ENCODE measurements at places on chromosomes 5 and 9.

- DNase-seq: no peak
Observed at GRCh38 chr9:86201474-86202337, 57.8 kb downstream of the C9orf153 start.

DNA sequence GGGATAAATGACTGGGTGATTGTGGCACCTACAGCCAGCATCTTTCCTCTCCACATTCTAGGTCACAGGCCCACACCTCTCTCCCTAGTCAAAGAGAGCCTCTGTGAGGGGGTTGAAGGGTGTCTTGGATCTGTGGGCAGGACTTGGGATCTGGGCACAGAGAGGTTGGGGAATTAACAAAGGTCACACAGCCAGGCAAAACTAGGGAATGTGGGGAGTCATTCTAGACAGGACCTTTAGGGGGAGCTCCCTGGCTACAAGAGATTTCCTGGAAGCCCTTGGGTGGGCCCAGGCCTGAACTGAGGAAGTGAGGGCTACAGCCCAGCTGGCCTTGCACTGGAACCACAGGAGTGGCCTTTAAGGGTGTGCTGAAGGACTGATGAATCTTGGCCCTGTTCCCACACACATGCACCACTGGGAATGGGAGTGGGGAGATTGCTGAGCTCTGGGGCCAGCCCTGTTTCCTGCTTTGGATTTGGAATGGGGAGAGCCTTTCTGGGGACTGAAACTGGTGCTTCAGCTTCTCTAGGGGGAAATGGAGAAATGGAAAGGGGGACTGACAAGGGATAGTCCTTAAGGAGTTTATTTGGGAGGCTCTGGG, 12.4 kb upstream of the CXXC5 start:
- DNase-seq: no peak

- no peak for DNase-seq
Observed at GRCh38 chr5:55101556-55102276, 730 bp upstream of the GZMA start.

- DNase-seq: no peak
Observed at GRCh38 chr5:132754947-132755346, 7.7 kb downstream of the CCNI2 start.

GRCh38 chr5:147361441-147362175, 126.8 kb downstream of the STK32A start:
- no peak for DNase-seq

- DNase-seq: no peak
Observed at GRCh38 chr9:117074342-117074662, 340.6 kb downstream of the ASTN2 start.

- no peak for DNase-seq
Observed at GRCh38 chr5:32687499-32687831, 23.7 kb upstream of the NPR3 start.

DNA sequence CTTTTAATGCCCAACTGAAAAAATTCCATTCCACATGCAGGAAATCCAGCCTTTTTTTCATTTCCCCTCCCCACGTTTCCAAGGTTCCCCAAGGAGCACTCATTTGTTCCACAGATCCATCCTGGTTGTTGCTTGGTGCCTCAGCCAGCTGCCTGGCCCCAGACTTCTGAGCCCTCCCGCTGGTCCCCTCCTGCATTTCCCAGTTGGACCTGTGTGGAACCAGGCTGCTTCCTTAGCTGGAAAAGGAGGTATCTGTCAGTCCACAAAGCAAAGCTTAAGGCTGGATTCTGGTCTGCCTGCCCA, 44.8 kb downstream of the ANGPTL2 start:
- DNase-seq: no peak

- no peak for DNase-seq
Observed at GRCh38 chr9:111762556-111762955, 32.2 kb downstream of the SHOC1 start.

DNA sequence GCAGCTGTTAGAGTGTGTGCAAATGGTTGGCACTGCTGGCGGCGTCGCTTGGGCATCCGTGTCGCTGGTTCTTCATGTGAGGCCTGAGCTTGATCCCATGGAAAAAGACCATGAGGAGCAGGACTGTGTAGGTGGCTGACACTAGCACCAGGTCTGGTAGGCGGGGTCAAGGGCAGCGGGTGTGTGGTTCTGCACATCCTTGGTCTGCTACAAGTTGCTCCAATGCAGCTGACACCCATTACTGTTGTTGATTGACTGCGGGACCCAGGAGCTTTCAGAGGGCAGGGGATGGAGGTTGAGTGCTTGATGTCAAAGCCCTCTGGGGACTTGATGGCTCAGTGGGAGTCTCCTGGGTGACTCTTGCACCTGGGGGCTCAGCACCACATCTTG, 29.0 kb upstream of the PITX1 start:
- DNase-seq: no peak

GRCh38 chr9:123654994-123655637, 274.8 kb downstream of the DENND1A start:
- no peak for DNase-seq

DNA sequence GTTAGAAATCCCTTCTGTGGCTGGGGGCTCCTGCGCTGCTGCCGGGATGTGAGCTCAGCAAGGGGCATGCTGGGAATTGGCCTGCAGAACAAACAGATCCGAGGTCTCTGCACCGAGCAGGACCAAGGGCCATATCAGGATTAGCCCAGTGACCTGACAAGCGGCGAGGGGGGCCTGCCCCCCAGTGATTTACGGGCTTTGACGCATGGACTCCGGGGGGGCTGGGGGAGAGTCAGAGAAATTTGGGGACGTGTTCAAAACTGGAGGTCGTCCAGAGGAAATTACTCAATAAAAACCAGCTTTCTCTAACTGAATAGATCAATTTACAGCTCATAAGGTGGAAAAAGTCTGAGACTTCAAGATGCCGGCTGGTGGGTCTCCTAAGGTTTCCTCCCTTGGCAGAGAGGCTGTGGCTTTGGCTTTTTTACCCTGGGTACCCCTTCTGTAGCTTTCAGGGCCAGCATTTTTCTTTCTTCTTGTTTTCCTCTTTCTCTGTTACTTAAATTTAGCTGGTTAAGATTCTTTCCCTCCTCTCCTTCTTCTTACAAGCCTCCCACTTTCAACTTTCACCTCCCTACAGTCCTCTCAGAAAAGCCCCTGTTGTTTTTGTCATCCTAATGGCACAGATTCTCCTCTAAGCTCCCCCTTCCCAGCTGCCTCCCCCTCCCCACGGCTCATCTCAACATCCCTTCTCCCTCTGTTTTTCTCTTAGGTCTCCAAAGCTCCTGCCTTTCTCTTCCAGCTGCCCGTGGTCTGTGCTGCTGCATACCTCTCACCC, 551.0 kb downstream of the CCDC171 start:
- DNase-seq: no peak

DNA sequence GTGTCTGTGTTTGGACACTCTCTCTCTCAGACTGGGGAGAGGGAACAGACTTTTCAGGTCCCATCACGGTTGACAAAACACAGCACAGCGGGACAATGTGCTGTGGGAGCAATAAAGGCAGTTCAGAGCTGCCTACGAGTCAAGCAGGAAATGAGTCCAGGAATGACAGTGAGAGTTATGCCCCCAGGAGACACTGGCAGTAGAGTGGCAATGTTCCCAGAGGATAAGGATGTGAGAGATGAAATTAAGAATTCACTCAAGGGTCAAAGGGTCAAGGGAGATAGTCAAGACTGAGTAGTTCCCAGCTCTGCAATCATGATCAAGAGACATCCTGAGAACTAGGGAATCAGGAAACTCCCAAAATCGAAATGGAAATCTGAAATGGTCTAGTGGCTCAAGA, 156.1 kb downstream of the LURAP1L start:
- DNase-seq: no peak

- no peak for DNase-seq
Observed at GRCh38 chr9:12464910-12465512, 228.2 kb upstream of the TYRP1 start.

GRCh38 chr9:127539982-127540663, 72.0 kb upstream of the STXBP1 start:
- DNase-seq: no peak

GRCh38 chr5:158559066-158559465, 540.6 kb downstream of the EBF1 start:
- DNase-seq: no peak

DNA sequence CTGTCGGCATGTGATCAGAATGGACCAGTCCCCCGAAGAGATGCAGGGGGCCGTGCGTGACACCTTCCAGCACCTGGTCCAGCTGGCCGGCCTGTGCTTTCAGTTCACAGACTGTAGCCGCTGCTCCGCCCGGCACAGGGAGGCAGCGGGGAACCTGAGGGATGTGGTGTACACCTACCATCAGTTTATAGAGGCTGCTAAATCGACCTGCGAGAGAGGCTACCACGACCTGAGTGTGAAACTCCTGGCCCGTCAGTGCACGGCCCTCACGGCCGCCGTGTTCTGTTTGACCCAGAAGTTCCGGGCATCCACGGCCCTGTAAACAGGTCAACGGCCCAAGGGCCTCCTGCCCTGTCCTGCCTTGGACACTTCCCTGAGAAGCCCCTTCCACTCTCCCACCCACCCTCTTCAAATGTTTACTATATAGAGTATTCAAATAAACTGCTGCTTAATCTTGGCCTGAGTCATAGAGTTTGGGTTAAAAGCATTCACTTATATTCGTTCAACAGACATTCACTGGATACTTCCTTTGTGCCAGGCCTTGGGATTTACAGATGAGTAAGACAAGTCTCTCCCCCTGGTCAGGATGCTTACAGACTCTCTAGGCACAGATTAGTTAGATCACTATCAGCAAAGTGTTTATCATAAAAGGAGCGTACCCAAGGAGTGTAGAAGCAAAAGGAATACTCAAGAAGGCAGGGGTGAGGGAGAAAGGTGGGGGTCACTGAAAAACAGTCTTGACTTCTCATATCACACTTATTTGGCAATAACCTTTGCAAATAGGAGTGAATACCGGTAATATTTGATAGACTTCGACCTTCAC, 6.9 kb upstream of the TRMT10B start:
- DNase-seq: no peak

DNA sequence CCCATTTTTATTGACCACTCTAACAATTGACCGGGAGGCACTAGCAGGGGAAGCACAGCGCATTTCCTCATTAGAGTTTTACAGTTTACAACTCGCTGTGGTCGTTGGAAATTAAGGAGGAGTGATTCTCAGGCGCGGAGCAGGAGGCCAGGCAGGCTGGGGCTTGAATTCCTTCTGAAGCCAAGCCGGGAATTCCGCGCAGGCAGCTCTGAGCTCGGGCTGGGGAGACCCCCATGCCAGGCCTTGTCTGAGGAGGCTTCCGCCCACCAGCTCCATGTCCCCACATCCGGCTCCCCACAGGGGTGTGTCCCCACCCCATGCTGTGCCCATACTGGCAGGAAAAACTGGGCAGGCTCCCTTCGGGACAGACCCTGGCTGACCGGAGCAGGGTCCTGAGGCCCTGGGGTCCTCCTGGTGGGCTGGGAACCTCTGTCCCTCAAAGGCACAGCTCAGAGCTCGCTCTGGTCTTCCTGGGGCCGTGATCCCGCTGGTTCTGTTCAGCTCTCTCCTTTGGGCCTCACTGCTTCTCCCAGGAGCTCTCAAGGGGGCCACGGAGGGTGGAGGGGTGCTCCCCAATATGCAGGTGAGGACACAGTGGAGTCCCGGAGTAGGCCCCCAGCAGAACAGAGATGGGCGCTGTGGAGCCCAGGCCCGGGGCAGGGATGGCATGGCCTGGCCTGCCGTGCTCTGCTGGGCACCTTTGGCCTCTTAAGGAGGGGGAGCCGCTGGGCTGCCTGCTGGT, 1.3 kb upstream of the NRARP start:
- DNase-seq: no peak

DNA sequence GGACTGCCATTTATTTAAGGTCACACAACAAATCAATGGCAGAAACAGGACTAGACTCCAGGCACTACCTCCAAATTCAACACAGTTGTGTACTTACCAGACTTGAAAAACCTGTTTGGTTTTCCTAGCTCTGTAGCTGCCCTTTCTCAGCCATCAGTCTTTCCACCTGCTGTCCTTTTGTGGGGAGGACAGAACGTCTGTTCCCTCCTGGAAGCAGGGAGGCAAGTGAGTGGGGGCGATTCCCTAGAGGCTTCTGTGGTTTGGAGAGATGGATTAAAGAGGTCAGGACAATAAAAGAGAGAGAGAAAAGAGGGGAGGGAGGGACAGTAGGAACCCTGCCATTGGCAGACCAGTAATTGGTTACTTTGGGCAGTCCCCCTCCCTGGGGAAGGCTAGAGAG, 14.7 kb downstream of the ASTN2 start:
- no peak for DNase-seq

- no peak for DNase-seq
Observed at GRCh38 chr5:67363963-67364362, 167.4 kb upstream of the CD180 start.

DNA sequence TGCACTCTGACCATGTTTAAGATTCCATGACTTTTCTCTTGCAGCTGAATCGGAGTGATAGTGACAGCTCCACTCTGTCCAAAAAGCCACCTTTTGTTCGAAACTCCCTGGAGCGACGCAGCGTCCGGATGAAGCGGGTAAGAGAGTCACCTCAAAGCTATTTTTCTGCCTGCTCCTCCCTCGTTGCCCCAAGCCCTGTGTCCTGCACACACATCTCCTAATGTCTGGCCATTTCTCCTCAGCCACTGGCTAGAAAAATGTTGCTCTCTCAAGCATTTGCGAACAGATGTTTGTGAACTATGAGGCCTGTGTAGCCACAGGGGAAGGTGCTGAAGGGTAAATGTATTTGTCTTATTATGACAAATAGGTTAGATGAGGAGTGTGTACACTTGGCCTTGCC, 25.7 kb upstream of the RARS1 start:
- DNase-seq: no peak

All from activated effector memory CD4-positive, alpha-beta T cell treated with Interleukin-2 at 50 U/mL for 16 hours (primary cell).